ENCODE measurements at places on chromosomes 11 and 22.
A peak's percentile ranks its signal among the peaks of the same experiment; 100 is the strongest.

DNA sequence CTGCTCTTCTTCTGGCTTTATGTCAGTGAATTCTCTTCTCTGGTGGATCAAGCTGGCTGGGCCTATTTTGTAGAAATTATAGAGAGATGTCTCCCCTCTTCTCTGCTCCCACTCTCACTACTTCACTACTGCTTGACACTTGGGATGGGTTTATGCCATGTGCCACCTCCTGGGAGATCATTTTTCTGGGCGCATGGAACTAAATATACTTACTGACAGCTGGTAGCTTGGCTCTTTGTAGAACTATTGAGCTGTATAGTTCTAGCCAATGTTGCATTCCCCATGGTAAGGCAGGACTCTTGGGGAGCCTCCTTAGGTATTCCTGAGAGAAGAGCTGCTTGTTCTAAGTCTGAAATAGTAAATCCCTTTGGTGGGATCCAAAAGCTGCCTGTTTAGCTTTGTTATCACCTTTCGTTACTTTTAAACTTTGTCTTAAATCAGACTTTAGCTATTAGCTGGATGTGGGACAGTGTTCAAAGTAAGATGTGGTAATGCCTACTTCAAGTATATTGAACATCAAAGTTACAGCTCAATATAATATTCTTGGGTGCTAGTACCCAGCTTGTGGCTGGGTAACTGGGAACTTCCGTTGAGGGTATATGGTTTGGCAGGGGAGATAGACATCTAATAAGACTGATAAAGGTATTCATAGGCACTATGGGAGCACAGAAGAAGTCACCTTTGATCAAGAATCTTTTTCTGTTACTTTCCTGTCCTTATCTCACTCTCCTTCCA is 87.5 kb upstream of the RRM1 start:
- DNase-seq = no peak

- no peak for DNase-seq
Measured at GRCh38 chr11:95358511-95359340, 127.7 kb upstream of the SESN3 start.

GRCh38 chr11:78371221-78371891 is 46.3 kb downstream of the GAB2 start:
- no peak for DNase-seq

DNA sequence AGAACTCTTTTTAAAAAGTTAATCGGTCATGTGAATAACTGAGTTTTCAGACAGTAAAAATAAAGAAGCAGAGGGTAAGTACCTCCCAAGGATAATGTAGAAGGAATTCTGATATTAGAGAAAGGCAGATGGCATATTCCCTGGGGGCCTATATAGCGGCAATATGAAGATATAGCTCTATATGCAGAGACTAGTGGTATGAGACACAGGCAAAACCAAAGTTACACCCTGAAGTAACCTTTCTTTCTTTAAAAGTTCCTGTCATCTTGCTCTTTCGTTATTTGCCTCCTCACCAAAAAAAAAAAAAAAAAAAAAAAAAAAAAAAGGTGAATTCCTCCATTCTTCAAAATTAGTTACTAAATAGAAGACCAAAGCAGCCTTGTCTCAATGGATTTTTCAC is 76.2 kb upstream of the ARHGAP32 start:
- DNase-seq = no peak

DNA sequence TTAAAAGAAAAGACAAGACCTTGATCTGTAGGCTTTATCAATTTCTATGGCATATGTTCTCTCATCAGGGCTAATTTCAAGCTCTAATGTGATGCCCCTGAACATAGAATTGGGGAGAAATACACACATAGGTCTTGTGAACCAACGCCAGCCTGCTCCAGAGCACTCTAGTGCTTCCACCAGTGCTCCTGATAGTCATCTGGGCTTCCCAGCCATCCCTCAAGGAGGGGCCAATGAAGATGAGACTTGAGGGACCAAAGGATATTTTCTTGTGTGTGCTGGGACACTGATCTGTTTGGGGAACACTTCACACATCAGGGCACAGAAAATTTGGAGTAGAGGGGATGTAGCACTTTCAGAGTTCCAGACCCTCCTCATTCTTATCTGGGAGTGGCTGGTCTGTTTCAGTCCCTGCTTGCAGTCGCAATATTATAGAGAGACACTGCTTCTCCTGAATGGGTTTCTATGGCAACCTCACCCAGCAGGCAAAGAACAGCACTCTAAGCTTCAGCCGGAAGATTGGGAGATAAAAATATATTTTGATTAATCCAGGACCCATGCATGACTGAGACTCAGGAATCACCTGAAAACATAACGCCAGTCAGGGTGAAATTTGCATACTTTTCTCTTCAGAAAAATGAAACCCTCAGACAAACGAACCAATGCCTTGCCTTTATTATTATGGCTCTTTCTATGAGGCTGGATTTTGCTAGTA is 28.4 kb upstream of the SCN3B start:
- no peak for DNase-seq

- DNase-seq = no peak
Measured at GRCh38 chr22:25358421-25359170, 139.2 kb downstream of the CRYBB2 start.

DNA sequence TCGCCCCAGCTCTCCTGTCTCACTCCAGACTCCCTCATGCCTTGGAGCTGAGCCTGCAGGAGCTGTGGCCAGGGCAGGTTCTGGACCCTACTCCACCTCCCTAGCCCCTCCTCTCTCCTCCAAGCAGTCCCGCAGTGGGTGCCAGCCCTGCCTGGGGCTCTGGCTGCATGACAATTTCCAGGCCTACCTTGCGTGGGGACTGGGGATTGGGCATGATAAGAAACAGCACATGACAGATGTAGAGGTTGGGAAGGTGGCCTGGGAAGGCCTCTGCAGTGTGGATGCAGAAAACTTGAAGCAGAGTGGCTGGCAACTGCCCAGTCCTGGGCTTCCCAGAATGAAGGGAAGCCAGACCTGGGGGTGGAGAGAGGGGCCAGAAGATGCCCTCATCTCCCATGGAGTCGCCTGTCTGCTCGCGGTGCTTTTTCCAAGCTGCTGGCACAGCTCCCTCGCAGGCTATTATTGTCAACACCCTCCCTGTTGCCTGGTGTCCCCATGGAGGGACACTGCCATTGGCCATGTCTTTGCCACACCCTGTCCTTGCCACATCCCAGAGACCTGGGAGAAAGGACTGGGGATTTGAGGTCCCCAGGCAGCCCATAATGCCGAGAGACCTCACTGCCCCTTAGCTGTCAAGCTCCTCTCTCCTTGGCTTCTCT is 48.9 kb upstream of the CDON start:
- DNase-seq = no peak

GRCh38 chr11:74754507-74755252 is 6.0 kb downstream of the RNF169 start:
- no peak for DNase-seq

GRCh38 chr11:34382532-34383276 is 24.9 kb upstream of the ABTB2 start:
- DNase-seq = peak; percentile 25

- no peak for DNase-seq
Measured at GRCh38 chr11:11757909-11758308, 83.9 kb upstream of the USP47 start.

- DNase-seq = no peak
Measured at GRCh38 chr11:4076774-4077173, 17.8 kb upstream of the RRM1 start.

GRCh38 chr11:27553186-27553585 is 46.6 kb upstream of the LIN7C start:
- DNase-seq = no peak

DNA sequence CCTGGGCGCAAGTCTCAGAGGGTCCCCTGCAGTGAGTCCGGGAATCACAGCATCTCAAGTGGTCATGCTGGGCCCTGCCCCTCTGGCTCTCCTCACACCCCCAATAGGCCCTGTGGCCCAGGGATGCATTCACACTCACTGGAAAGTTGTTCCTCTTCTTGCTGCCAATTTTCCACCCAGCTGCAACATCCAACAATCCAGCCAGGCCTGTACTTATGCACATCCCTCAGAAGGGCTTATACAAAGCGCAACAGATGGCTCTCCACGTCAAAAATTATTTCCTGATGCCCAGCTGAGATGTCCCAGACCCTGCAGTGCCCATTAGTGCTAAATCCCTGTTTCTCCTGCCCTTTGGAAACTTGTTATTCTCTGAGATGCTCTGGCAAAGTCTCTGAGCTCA is 407.8 kb upstream of the NARS2 start:
- no peak for DNase-seq

DNA sequence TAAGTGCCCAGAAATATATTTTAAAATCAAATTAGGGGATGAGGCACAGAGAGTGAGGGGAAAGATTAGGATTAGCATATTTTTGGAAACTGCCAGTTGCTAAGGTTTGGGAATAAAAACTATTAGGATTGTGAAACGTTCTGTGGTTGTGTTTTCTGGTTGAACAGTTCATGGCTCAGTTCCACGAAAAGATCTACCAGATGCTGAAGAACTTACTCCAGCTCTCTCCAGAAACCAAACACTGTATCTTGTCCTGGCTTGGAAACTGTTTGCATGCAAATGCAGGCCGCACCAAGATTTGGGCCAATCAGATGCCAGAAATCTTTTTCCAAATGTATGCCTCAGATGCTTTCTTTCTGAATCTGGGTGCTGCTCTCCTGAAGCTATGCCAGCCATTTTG is 15.3 kb downstream of the UBE4A start:
- no peak for DNase-seq

DNA sequence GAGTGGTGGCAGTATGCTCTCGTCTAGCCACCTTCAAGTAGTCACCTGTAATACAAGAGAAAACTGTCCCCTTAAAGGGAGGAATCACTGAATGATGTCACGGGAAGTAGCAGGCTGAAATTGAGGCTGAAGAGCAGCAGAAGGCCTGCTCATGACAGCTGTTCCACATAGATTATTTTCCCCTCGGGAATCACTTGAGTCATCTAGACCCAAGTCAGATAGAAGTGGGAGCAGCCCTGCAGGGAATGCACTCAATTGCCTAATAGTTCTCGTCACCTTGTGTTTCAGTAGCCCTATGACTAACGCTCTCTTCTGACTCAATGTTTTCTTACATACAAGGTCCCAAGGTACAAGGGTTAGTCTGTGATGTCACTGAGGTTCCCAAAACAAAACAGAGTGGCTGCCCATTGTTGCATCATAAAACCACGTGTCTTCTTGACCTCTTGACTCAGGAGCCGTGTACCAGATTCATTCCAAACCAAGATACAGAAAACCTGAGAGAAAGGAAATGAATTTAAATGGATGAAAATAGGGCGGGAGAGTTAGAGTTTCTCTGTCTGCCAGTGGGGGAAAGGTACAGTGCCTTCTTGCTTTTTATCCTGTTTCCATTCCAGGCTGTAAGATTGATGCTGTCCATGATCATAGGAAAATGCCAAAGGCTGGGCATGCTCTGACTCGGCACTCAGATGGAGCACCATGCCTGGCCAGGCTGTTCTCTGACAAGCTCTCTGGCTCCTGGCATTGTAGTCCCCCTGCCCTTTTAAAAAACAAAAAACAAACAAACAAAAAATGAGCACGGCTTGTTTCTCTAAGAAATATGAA is 21.6 kb upstream of the C11orf96 start:
- DNase-seq = no peak

DNA sequence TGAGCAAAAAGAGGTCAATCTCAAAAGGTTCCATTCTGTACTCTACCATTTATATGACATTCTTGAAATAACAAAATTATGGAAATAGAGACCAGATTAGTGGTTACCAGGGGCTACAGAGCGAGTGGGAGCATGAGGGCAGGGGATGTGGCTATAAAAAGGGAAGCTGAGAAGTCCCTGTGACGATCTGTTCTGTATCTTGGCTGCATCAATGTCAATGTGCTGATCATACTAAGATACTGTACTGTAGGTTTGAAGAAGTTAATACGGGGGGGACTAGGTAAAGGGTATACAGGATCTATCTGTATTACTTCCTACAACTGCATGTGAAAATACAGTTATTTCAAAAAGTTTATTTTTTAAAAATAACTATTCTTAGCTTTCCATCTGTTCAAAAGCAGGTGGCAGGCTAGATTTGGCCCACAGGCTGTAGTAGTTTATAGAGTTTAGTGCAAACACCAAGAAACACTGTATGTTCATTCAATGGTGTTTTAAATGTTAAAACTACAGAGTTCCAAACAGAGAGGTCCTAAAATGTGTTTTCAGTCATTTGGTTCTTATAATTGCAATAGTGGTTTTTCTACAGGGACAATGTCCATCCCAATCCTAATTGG is 78.2 kb downstream of the SMCO4 start:
- DNase-seq = peak; percentile 24

GRCh38 chr11:117875382-117876058 is 938 bp downstream of the FXYD6 start:
- no peak for DNase-seq

DNA sequence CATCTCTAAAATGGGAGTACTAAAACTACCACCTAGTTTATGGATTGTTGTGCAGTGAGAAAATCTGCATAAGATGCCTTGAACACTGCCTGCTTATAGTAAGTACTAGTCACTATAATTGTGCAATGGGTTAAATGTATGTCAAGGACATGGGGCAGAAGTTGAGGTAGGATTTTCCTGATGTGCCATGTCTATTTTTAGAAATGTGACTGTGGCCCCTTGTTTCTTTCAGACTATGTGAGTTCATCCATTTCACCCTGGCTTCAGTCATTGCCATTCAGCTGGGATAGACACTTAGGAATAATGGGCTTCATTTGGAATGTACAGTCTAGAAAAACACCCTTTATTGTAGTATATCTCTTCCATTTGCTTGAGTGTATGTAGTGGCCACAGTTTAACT is 51.4 kb downstream of the BDNF start:
- no peak for DNase-seq

DNA sequence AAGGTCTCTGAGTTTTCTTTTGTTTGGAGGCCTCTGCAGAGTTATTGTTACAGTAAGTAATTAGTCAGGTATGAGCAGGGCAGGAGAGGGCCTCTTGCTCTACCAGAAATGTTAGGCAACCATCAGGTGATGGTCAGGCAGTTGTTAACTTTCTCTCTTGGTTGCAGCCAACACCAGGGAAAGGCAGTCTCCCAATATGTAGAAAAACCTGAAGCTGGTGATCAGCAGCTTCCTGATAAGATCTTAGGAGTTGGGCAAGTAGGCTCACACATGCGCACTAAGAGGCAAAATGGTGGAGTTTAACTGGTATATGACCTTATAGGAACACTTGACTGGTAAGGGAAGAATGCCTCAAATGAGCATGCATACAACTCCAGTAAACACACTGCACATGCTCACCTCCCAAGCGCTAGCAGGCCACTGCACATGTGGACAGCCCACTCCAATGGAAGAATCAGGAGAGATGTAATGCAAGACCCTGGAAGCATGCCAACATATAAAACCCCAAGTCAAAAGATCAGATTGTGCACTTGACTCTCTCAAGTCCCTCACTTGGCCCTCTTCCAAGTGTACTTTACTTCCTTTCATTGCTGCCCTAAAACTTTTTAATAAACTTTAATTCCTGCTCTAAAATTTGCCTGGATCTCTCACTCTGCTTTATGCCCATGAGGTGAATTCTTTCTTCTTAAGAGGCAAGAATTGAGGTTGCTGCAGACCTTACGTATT is 23.7 kb upstream of the SLC35F2 start:
- no peak for DNase-seq
